Renal pelvis (tissue), 12 donors: ENCODE measurements at places on chromosomes 12 and 14. TPM values are rescaled to one million over a fixed set of nuclear protein-coding genes. Genes with fewer than 3 reads are reported as not detected.

Gene MIP
- polyA plus RNA-seq = 0.21 TPM

Gene KCNJ8
- polyA plus RNA-seq = 19.4 TPM

Gene KRT5
- 1.1 TPM for polyA plus RNA-seq

GRCh38 chr14:22200977-22201605 lies 387.9 kb downstream of the DAD1 start:
- DNase-seq = peak; percentile 24

GRCh38 chr14:61887628-61888027 lies 125.4 kb downstream of the SNAPC1 start:
- no peak for DNase-seq

- DNase-seq = no peak
Observed at GRCh38 chr12:72010356-72010755, 71.7 kb downstream of the TPH2 start.

GRCh38 chr12:57276935-57277563 lies 26.1 kb upstream of the STAC3 start:
- DNase-seq = no peak
